Pons (tissue), 1 donor: ENCODE measurements at places on chromosomes 6 and 20.

- no peak for DNase-seq
Observed at GRCh38 chr20:57483287-57484050, 41.5 kb downstream of the CTCFL start.

DNA sequence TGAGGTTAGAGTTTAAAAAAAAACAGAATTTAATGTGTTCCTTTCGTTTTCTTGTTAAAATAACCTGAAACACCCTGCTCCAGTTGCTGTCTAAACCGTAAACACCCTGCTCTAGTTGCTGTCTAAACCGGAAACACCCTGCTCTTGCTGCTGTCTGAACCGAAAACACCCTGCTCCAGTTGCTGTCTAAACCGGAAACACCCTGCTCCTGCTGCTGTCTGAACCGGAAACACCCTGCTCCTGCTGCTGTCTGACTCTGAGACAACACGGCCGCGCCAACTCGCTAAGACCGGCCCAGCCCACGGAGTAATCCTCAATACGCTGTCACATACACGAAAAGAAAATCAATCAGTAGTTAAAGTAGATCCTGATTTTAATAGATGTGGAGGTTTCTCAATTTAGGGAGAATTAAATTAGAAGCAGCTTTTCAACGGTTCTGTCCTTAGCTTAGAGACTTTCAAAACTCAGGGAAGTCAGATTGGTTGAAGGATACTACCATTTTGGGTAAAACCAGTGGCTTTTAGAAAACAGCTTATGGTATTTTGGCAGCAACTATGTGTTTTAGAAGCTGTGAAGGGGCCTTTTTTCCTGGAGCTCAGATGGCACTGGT, 98.3 kb downstream of the RAMACL start:
- peak; percentile 76 for DNase-seq

DNA sequence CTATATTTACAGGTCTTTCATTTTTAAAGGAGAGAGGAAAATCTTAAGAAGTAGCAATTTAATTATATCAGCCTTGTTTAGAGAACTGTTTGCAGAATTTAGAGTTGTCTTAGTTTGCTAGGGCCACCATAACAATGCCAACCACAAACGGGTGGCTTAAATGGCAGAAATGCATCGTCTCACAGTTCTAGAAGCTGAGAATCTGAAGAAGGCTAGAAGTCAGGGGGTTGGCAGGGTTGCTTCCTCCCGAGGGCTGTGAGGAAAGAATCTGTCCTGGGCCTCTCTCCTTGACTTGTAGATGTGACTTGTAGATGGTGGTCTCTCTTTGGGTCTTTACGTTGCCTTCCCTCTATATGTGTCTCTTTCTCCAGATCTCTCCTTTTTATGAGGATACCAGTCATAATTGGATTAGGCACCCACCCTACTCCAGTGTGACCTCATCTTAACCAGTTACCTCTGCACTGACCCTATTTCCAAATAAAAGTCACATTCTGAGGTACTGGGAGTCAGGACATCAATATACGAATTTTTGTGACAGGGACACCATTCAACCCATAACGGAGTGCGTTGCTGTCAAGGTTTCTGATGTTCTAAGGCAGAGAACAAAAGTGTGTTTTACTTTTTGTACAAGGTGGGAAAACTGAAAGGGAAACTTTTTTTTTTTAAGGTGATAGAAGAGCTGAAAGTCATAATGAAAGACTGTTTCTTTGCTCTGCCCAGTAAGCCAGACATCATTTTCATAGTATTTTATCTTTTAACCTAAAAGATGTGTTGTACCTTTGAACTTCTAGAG, 84.4 kb downstream of the SAMD3 start:
- no peak for DNase-seq

DNA sequence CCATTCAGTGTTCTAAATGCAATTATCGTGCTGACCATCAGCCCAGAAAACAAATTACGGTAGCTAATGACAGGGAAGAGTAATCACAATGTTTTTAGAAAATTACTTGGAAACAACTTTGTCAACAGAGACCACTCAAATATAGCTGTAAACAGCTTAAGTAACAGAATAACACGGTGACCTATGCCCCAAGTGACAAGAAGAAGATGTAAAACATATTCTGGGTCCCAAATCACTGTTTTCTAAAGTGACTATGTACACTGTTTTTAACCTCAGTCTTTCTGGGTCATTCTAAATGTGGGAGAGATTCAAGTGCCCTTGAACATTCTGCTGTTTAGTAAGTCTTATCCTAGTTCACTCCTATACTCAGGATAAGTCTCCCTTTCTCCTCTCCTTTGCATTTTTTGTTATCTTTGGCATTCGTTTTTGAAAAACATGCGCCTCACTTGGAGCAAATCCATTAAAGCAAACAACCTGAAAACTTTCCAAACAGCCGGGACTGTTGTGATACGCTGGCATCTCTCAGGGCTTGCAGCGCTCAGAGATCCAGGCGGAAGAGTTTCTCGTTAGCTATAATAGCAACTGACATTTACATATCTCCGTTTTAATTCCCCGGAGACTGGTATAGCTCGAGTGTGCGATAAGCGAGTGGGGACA, 114.5 kb upstream of the SOX4 start:
- no peak for DNase-seq

DNA sequence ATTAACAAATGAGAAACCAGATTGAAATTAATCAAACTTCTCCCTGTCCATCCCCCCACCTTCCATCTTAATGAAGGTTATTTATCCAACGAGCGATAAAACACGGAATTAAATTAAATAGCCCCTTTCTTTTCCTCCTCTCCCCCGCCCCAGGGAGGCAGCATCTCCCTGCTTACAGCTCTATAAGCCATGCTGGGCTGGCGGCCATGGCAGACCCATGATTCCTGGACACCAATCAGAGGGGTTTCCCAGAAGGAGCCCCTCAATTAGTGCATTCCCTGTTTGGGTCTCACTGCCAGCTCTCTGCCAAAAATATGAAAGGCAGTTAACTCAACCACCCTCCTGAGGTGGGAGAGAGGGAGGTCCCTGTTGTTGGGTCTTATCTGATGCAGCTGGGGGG, 33.8 kb downstream of the GRM4 start:
- no peak for DNase-seq

GRCh38 chr6:18237167-18237566, 27.2 kb downstream of the DEK start:
- no peak for DNase-seq

DNA sequence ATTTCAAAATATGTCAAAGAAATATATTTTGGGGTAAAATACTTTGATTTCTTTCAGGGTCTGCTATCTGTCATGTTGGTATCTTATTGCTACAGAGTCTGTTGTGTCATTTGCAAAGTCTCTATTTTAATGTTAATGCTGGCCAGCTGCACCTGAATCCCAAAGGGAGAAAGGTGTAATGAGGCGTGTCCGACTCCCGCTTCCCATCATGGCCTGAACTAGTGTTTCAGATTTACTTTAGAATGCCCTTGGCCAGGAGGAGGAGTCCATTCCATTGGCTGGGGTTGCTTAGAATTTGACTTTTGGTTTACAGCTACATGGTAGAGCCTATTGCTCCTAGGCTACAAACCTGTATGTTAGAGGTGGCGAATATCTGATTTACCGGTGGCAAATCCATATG, 69.3 kb downstream of the FAM50B start:
- DNase-seq, result no peak

GRCh38 chr20:53901064-53901463, 169.3 kb downstream of the BCAS1 start:
- no peak for DNase-seq

DNA sequence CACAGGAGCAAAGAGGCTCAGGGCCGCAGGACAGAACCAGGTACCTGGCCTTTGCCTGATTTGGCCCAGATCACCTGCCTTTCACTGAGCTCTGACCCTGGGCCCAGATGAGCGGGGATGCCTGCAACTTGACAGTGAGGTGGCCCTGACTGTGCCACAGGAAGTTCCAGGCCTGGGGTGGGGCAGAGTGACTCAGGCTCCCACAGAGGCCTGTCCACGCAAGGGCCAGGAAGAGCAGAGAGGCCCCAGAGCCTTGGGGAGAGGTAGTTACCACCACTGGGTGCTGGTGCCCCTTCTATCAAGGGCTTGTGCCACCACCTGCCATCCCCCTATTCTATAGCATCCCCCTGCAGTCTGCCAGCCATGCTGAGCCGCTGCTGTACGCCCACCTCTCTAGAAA, 4.1 kb upstream of the NOL4L start:
- no peak for DNase-seq

GRCh38 chr6:40353967-40354452, 233.2 kb downstream of the LRFN2 start:
- DNase-seq, result no peak

DNA sequence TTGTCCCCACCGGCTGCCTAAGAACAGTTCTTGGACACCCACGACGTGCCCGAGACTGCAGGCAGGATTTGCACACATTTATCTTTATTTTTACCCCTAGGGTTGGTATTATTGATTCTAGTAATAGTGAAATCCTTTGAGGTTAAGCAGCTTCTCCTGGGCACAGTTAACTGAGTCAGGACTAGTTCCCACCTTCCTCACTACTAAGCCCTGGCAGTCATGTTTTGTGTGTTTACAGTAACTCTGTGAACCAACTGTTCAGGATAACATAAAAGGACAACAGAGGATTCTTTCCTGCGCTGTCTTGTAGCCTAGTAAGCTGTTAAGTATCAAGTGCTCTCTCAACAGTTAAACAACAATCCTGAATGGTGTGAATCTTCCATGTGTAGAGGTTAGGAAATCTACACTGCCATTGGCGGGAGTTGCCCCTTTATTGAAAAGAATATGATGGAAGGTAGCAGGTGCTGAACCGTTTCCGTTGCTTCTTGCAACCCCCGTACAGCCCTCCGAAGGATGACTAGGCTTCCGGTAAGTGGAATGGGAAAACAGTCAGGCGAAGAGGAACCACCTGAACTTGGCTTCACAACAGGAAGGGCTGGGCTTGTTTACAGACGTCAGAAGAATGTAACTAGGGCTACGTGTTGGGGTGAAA, 979 bp upstream of the SOD2 start:
- peak; percentile 52 for DNase-seq

GRCh38 chr6:30002871-30003270, 58.2 kb upstream of the POLR1H start:
- DNase-seq, result no peak

- DNase-seq, result peak; percentile 45
Observed at GRCh38 chr20:17966432-17967310, 1.9 kb downstream of the SNX5 start.

- DNase-seq, result no peak
Observed at GRCh38 chr6:158959552-158959951, 40.5 kb downstream of the RSPH3 start.

GRCh38 chr6:113505084-113505699, 352.0 kb upstream of the MARCKS start:
- DNase-seq, result no peak

DNA sequence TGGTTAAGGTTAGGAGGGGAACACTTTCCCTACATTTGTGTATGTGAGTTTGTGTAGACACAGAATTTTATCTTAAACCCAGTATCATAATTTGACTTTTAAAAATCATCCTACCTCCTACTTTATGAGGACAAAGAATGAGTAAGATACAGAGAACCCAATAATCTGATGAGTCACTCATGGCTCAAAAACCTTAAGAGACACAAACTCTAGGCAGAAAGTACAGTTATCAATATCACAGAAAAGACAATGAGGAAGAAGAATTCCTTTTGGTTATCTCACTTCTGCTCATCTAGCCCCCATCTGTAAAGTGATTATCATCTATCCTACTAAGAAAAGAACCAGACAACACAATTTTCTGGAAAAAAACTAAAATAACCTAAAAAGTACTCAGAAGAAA, 87.7 kb downstream of the EPB41L2 start:
- DNase-seq, result no peak

DNA sequence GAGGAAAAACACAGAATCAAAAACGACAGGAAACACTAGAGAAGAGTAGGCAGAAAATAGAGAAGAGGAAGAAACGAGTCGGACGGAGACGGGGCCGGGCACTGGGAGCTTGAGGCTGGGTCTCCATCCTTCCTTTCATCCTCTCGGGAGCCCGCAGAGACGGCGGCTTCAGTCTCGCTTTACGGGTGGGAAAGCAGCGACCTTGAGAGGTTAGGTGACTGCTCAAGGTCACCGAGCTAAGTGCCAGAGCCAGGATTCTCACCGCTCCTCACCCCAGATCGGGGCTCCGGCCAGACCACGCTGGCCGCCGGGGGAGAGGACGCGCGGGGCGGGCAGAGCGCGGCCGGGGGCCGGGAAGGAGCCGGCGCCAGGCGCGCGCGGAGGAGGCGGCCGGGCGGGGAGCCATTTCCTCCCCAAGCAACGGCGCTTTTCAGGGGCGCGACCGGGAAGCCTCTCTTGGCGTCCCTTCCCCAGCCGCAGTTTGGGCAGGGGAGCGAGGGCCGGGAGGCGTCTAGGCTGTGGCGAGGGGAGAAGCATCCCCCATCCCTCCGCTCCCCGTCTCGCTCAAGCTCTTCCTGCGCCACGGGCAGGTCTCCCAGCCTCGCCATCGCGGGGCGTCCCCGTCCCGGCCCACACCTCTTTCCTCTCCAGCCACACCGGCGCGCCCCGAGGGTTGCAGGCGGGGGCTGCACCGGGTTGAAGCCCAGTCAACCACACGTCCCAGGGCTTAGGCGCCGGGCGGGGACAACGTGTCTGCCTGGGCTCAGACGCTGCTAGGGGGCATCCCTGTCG, 24.1 kb upstream of the MAP3K7 start:
- DNase-seq, result no peak

GRCh38 chr20:35877611-35878010, 76.7 kb downstream of the SCAND1 start:
- no peak for DNase-seq

DNA sequence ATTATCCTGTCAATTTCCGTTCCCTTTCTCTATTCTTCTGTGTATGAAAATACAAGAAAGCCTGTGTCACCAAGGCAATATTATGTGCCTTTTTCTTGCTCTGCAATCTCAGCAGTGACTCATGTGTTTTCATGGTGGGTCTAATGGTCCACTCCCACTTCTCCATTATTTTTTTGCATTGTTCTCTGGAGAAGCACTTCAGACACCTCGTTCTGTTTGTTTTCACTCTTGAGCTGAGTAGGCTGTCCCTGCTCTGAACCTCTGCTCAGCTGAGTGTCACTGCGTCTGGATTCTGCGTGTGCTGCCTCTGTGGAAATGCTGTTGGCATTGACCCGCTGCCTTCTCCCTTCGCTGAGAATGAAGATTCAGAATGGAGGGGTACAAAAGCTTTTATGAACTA, 230.6 kb downstream of the TMEM242 start:
- no peak for DNase-seq
